ENCODE measurements at places on chromosomes 3 and 15. TPM values are rescaled to one million over a fixed set of nuclear protein-coding genes. Genes with fewer than 3 reads are reported as not detected.

RAB6B gene
- 15.5 TPM for total RNA-seq

GOLGA6L10 gene
- 3.6 TPM for total RNA-seq

ROBO1 gene
- total RNA-seq = 88.7 TPM

SH3GL3 gene
- 1.4 TPM for total RNA-seq

PLCH1 gene
- total RNA-seq = 21.4 TPM

- H3K4me3 ChIP-seq = no peak overlapping the region
- no peak for DNase-seq
- no peaks in the 10 kb centered on the region for H3K27me3 ChIP-seq
- peaks cover 17% of the 10 kb centered on the region for H3K36me3 ChIP-seq
- H3K27ac ChIP-seq = no peak overlapping the region
Measured at GRCh38 chr15:100147828-100148227, 193.9 kb downstream of the ADAMTS17 start.

- H3K27me3 ChIP-seq = peaks cover 89% of the 10 kb centered on the region
- DNase-seq = peak; percentile 70
- H3K4me3 ChIP-seq = peak within 1 kb of the TSS; percentile 86
- H3K36me3 ChIP-seq = peaks cover 3% of the 10 kb centered on the region
- no peak within 1 kb of the TSS for H3K27ac ChIP-seq
Measured at GRCh38 chr3:13879946-13880810, at the start of gene WNT7A. Gene WNT7A (minus strand): TSS chr3:13880071. CDS start chr3:13879816, 255 bp downstream.

GRCh38 chr3:126519506-126520455 is 2.2 kb upstream of the UROC1 start:
- H3K27me3 ChIP-seq = peaks cover 24% of the 10 kb centered on the region
- peaks cover 13% of the 10 kb centered on the region for H3K4me1 ChIP-seq
- H3K4me3 ChIP-seq = no peak overlapping the region
- no peak for DNase-seq
- no peak overlapping the region for H3K27ac ChIP-seq

- DNase-seq = no peak
- H3K4me1 ChIP-seq = peaks cover 13% of the 10 kb centered on the region
- no peak overlapping the region for H3K4me3 ChIP-seq
Measured at GRCh38 chr3:190325923-190326322, 3.7 kb upstream of the CLDN1 start.

DNA sequence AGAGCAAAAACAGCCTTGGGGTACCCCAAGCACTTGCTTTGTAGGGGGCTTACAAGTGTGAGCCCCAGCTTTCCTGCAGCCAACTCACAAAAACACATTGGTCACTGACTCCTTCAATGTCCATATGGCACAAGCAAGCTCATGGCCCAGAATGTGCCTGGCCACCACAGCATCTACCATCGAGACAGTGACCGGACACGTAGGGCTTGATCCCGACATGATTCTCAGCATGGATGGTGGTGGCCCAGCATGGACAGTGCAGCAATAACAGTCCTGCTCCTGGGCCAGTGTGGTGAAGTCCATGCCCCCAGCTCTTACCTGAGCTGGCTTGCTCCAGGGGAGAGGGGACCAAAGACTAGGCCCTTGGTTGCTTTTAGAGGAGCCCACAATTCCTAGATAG is 6.0 kb downstream of the UNC45A start:
- H3K27me3 ChIP-seq = no peaks in the 10 kb centered on the region
- H3K27ac ChIP-seq = no peak overlapping the region
- H3K4me3 ChIP-seq = no peak overlapping the region
- peaks cover 6% of the 10 kb centered on the region for H3K36me3 ChIP-seq
- H3K4me1 ChIP-seq = peaks cover 9% of the 10 kb centered on the region

DNA sequence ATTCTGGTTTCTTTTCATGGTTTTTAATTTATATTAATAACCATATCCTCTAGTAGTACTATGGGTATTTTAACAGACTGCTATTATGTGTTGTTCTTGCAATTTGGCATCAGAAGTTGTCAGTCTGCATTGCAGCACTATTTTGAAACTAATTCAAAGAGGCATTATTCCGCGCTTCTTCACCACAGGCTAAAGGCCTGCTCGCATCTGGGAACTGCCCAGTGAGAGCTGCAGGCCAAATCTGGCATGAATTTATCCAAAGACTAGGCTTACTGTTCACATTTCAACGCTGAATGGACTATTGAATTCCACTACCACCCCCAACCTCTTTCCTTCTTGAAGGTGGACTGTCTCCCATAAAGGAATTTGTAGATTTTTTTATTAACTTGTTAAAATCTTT is 310.4 kb upstream of the NR2F2 start:
- peak overlapping the region; percentile 48 for H3K4me3 ChIP-seq
- peak overlapping the region; percentile 59 for H3K27ac ChIP-seq
- H3K27me3 ChIP-seq = no peaks in the 10 kb centered on the region
- H3K4me1 ChIP-seq = peaks cover 33% of the 10 kb centered on the region

DNA sequence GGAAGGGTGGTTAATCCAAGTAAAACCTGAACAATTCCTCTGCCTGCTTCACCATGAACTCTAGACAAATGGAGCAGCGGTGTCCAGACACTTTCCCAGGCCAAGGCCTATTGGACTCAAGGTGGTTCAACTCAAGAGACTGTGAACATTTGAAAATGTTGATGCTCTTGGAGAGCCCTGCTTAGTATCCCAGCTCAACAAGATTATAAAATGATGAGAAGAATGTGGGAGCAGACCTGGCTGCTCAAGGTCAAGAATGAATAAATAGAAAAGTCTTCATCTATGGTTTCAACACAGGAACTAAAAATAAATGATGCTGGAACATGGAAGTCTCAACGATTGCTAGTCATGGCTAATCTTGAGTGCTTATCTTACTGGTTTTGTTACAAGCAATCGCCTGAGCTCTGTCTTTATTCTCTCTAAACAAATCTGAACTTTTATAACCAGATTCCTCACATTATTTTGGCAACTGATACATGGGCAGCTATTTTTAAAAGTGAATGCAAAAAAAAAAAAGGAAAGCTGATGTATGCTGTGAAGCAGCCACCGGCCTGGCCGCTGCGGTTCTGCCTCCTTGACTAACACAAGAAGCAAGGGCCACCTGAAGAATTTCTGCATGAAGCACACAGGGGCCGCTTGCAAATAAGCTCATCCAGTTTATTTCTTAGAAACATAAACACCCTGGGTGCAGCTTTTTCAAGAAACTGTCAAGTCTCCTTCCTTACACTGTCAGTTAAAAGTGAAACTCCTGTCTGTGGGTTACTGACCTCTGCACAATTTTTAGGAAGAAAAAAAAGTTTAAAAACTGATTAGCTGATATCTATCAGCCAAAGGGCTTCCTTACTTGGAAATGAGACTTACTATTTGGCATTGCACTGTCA is 120.1 kb upstream of the ARHGEF3 start:
- H3K27me3 ChIP-seq = no peaks in the 10 kb centered on the region
- no peaks in the 10 kb centered on the region for H3K36me3 ChIP-seq
- H3K4me1 ChIP-seq = peaks cover 28% of the 10 kb centered on the region
- no peak overlapping the region for H3K27ac ChIP-seq

- no peak for DNase-seq
- peaks cover 11% of the 10 kb centered on the region for H3K4me1 ChIP-seq
- H3K27ac ChIP-seq = no peak overlapping the region
- no peaks in the 10 kb centered on the region for H3K27me3 ChIP-seq
Measured at GRCh38 chr15:33398555-33398954, 87.8 kb downstream of the RYR3 start.
